Fibroblast of the aortic adventitia (primary cell): ENCODE measurements at places on chromosomes 6 and 20. TPM values are rescaled to one million over a fixed set of nuclear protein-coding genes. Genes with fewer than 3 reads are reported as not detected.

DNA sequence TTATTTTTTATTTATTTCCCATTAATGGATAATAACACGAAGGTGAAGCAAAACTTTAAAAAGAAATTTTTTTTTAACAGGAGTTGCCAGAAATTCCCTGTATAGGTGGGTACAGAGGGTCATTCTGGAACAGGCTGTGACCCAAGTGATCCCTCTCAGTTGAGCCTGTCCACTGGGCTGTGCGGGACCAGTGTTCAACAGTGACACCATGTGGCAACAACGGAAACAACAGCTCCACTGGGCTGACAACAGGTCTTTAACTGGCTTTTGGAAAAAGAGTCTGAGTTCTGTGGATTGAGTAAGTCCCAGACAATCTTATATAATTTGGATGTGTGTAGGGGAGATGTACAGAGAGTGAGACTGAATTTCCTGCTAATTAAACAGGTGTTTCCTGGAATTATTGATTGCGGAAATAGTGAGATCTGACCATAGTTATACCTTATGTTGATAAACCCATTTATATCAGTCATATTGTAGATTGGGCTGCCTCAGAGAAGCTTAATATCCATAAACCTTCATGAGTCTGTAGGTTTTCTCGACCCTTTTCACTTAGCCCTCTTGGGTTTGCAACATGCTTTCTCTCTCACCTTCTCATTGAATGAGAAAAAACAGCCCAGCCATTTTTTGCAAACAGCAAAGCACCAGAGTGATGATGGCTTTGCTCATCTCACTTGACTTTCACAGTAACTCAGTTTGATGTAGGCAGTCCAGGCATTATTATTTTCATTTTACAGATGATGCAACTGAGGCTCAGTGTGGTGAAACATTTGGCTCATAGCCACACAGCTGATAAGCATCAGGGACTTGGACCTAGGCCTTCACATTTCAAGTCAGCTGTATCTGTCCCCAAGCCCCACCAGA, 17.5 kb downstream of the KIAA1755 start:
- no peak for DNase-seq

GRCh38 chr6:157519255-157520116, 138.5 kb downstream of the ZDHHC14 start:
- no peak for DNase-seq

The KHDC1L gene
- total RNA-seq: not detected in 2 replicates

The SPATA25 gene
- total RNA-seq: 2.1 and 9.6 TPM in 2 replicates

The CDK19 gene
- 10.0 and 17.8 TPM in 2 replicates for total RNA-seq
